Activated CD8-positive, alpha-beta memory T cell treated with anti-CD3 and anti-CD28 coated beads for 1 hour (primary cell): ENCODE measurements at places on chromosomes 4 and X.

DNA sequence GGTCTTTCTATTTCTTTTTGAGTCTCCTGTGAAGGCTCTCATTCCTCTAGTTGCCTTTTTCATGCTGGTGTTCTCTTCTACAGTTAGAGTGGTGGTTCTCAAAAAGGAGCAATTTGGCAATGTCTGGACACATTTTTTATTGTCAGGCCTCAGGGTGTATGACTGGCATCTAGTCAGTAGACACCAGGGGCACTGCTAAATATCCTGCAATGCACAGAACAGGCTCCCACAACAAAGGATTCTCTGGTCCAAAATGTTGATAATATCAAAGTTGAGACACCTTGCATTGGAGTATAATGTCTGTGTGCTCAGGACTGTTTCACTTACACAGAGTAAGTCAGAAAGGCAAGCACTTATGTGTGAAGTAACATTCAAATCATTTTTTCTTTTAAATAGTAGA, 1360.7 kb downstream of the ADGRL3 start:
- DNase-seq = no peak

GRCh38 chr4:6198278-6198677, 2.1 kb downstream of the JAKMIP1 start:
- no peak for DNase-seq

- DNase-seq = no peak
These were observed 353.3 kb downstream of the ARHGAP24 start for GRCh38 chr4:85828027-85828890.

- DNase-seq = no peak
These were observed 3.9 kb downstream of the MAMLD1 start for GRCh38 chrX:150366951-150367545.

DNA sequence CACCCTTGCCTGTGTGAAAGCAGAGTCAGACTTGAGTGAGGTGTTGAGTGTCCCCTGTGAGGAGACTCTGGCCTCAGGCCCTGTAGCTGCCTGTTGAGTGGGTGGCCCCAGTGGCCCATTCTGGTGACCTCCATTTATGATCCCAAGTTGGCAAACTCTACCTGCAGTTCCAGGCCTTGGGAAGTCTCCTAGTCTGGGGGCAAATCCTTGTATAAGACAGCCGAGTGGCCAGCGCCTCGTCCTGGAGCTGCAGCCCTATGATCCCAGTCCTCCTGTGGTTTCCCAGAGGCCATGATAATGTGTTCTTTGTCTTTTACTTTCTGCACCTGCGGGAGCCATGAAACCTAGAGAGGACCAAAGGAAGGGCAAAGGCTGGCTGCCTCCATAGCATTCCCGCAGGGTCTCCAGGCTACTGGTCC, 58.7 kb downstream of the NBDY start:
- DNase-seq = no peak

GRCh38 chr4:1642196-1642951, 41.7 kb downstream of the FAM53A start:
- no peak for DNase-seq

- DNase-seq = no peak
These were observed 841.0 kb downstream of the STIM2 start for GRCh38 chr4:27701606-27702005.

- no peak for DNase-seq
These were observed 204.2 kb upstream of the PDE5A start for GRCh38 chr4:119832776-119833175.

DNA sequence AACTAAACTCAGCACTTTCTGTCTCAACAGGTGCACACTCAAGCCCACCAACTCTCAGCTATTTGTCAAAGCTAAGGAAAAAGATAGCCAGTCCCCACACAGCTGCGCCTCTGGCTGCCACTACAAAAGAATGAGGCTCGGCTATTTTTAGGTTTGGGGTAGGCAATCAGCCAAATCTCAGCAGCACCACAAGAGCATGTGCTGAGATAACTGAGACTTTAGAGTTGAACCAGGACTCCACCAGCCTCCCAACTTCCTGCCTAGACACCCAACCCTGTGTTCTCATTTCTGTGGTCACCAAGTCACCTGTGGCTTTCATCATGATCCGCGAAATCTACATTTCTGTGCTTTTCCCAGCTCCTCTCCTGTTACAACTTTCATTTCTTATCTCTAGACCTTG, 28.0 kb downstream of the DMD start:
- DNase-seq = no peak

- no peak for DNase-seq
These were observed 1060.1 kb downstream of the ADGRL3 start for GRCh38 chr4:62260254-62260653.

DNA sequence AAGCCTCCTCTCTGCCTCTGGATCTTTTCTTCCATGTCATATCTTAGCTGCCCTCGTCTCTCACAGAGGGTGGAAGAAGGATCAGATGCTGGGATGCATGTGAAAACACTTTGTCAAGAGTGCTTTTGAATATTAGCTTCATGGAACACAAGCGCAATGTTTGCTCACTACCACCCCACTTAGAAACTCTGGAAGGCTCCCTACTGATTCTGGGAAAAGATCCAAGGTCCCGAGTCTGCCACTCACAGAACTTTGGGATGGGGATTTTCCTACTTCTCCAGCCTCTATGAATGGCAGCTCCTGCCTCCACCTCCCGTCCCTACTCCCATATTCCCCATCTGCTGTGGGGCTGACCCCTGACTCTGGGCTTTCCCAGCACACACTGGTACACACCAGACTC, 40.2 kb upstream of the CRMP1 start:
- no peak for DNase-seq

- no peak for DNase-seq
These were observed 192.5 kb upstream of the TAPT1 start for GRCh38 chr4:16418814-16419213.
